ENCODE measurements at places on chromosomes 11 and 22.

- no peak for DNase-seq
These were observed 21.8 kb upstream of the SLC5A12 start for GRCh38 chr11:26743622-26744021.

DNA sequence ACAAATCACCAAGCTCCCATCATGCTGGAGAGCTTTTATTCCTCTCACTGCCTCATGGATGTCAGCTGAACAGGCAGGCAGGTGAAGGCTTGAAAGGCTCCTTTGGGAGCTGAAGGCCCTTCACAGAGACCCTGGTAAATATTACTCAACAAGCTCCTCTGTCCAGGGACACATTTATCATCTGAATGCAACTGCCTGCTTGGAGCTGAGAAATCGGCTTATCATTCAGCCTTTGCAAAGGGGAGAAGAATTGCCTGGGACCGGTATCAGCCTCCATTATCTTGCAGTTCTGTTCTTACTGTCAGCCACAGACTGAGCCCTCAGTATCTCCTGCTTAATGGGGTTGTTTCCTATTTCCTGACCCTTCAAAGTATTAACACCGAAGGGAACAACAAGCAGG lies 113.8 kb upstream of the PITPNB start:
- DNase-seq = no peak

- DNase-seq = no peak
These were observed 13.8 kb downstream of the OR5B21 start for GRCh38 chr11:58494101-58494500.

DNA sequence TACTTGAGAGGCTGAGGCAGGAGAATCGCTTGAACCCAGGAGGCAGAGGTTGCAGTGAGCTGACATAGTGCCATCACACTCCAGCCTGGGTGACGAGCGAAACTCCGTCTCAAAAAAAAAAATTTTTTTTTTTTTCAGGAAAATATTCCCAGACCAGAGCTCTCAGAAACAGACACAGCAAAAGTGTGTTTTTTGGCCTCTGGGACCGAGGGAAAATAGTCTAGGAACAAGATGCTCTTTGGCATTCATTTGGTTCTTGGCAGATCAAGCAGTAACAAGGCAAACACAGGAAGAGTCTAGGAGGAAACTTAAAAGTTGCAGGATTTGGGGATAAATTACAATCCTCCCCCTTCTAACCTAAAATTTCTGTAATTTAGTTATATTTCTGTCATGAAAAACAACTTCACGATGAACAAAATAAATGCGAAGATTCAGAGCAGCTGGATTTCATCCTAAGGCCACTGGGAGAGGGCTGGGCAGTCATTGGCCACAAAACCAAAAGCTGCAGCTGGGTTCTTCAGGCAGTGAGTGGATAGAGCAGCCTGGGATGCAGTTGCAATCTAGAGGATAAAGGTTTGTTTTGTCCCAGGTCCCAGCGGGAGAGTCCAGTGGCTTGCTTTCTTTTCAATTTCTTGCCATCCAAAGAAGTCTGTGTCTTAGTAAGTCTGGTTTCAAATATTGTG lies 19.7 kb downstream of the ATG16L2 start:
- DNase-seq = no peak

GRCh38 chr11:102006835-102007566 lies 40.2 kb upstream of the CFAP300 start:
- no peak for DNase-seq
